HT1080 (cell line): ENCODE measurements at places on chromosomes 3 and 15.

GRCh38 chr15:38207621-38208020, 45.0 kb upstream of the SPRED1 start:
- DNase-seq, result no peak

GRCh38 chr3:24151594-24151993, 206.5 kb downstream of the NR1D2 start:
- DNase-seq, result no peak

DNA sequence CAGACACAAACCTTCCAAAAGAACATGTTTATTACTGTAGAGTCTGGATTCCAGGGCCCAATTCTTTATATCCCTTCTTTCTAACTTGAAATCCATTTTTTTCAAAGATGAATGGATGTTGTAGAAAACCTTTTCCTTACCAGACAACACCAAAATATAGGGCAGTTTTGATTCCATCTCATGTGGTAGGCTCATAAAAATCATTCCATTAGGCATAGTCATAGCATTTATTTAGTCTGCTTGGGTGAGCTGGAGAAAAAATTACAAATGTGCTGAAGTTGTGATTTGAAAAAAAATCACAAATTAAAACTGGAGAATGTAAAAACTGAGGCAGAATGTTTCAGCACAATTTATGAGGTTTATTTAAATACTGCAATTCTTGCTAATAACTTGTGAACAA, 199.3 kb upstream of the TBC1D5 start:
- no peak for DNase-seq

DNA sequence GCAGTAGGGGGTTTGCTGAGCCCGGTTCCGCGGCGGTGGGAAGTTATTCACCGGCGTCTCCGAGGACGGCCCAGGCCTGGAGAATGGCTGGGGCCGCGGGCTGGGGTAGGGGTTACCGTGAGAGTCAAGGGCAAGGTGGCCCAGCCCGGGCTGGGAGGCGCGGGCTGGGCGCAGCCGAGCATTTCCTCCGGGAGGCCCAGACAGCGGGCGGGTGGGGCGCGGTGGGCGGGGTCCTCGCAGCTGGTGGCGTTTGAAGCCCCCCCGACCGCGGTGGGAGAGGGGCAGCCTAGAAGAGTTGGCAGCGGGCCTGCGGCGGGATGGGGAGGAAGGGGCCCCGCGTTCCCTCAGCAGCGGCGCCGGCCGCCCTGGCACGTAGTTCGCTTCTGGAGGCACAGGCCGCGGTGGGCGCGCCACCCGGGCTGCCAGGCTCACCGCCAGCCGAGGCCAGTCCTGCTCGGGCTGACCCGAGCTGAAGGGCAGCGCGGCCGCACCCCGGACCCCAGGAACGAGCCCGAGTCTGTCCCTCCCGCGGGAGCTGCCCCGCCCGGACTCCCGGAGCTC, 960 bp upstream of the KLF13 start:
- DNase-seq, result peak; percentile 9

DNA sequence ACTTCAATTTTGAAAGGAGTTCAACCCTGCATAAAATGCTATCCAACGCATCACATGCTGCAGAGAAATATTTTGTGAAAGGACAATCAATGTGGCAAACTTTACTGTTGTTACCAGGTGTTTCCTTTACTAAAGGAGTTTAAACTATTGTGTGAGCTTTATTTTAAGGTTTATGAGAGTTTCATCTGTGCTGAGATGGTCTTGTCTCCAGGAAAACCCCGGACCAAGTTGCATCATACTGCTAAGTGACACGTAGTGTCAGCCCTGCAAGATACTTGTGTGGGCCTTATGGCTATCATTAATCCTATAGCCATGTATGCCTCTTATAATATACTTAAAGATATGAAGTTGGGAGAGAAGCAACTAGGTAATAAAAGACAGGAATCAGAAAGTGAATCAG, 94.5 kb upstream of the EPHA6 start:
- DNase-seq, result no peak

GRCh38 chr3:185272033-185272432, 18.2 kb upstream of the EHHADH start:
- DNase-seq, result no peak

DNA sequence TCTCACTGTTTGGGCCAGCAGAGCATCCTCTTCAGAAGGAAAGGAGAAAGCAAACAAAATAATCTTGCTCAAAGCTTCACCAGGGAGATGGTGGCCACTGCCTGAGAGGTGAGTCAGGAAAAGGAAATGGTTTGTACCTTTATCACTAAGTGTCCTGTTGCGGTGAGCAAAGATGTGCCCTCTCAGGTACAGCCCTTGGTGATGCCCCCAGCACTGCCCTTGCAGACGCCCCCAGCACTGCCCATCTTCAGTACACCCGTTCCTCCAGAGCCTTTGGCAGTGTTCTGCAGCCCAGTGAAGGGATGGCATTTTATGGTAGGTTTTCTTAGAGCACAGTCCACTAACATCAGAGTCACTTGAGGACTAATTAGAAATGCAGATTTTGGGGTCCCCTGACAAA, 92.3 kb downstream of the ZNF621 start:
- no peak for DNase-seq

DNA sequence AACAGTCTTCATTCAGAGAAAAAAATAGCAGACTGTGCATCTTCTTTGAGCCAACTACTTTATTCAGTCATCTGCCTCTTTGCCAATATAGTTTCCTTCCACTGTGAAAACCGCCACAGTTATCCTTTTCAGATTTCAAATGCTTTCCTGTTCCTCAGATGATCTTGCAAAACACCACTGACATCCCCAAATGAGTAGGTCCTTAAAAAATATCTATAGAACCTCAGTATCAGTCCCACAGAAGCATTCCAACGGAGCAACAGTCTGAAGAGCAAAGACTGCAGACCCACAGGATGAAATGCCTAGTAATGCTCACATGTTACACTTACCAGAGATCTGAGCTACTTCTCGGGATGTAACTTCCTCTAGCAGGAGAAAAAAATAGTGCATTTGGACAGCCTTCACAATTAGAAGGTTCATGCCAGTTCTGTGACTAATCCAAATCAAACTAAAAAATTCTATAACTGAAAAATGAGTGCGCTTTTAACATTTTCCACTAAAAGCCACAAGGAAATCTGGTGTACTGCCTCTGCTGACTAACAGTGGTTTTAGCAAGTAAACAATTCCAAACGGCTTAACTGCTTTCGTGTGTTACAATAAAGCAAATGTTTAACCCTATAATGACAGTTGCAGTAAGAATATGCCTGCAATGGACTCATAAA, at the start of gene ANKRD28:
Gene ANKRD28 (minus strand): TSS at position 338 of the 662 bp plus-strand sequence. CDS start 1,458 bp downstream, outside the sequence.
- peak; percentile 99 for DNase-seq

DNA sequence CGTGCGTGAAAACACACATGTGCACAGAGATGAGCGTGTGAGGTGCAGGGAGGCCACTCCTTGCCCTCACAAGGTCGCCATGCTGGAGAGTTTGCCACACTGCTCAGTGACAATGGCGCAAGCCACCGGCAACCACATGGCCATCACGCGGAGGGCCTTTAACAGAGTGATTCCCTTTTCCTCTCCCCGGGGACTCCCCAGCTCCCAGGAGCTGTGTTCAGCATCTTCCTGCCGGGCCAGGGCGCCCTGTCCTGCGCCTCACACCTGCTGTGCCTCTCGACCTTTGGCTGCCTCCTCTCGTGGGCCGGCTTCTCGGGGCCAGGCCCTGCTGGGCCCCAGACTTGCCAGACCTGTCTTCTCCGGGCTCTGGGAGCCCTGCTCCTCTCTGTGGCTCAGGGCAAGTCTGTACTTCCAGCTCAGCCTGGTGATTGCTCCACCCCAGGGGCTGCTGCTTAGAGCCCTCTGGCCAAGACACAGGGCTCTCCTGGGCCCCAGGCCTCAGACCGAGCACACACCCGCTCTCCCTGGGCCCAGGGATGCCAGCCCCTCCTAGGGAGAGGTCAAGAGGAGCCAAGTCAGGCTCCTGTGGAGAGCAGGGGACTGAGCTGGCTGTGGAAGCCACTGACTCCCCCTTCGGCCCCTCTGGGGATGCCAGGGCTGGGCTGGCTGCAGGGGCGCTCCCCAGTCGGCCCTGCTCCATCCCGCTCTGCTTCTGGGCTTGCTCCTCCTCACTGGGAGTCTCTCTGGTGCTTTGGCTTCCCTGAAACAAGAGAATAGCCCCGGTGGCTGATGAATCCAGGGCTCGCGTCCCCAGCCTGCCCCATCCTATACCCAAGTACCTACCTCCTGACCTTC, 5.6 kb downstream of the CCDC9B start:
- no peak for DNase-seq

- peak; percentile 59 for DNase-seq
Observed at GRCh38 chr3:108001457-108001856, 89.4 kb downstream of the CD47 start.

DNA sequence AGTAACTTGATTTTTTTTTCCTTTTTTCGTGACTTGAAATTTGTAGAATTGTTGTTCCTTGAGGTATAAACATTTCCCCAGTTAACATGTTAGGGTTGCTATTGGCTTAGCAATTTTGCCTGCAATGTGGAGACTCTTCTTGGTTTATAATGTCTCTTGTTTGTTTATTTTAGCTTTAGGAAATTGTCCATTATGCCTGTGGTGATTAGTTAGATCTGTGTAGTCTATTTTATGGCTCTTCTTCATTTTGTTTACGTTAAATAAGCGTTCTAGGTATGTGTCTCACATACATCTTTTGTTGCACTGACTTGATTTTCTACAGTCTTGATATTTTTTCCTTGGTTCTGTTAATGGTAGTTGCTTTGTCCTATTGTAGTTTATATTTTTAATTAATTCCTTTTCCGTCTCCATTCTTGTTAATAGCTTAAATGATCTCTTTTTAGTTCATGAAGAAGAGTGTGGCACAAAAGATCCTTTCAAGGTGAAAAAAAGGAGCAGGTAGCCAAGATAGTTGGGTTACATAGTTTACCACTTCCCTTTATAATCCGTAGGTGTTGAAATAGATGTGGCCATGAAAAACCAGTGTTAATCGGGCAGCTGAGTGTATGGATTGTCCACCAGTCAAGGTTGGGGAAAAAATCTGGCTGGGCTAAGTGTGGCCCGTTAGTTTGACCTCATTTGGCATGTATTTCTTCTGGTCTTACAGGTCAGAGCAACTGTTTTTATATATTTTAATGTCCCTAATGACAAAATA, 12.1 kb downstream of the IQGAP1 start:
- DNase-seq, result no peak

DNA sequence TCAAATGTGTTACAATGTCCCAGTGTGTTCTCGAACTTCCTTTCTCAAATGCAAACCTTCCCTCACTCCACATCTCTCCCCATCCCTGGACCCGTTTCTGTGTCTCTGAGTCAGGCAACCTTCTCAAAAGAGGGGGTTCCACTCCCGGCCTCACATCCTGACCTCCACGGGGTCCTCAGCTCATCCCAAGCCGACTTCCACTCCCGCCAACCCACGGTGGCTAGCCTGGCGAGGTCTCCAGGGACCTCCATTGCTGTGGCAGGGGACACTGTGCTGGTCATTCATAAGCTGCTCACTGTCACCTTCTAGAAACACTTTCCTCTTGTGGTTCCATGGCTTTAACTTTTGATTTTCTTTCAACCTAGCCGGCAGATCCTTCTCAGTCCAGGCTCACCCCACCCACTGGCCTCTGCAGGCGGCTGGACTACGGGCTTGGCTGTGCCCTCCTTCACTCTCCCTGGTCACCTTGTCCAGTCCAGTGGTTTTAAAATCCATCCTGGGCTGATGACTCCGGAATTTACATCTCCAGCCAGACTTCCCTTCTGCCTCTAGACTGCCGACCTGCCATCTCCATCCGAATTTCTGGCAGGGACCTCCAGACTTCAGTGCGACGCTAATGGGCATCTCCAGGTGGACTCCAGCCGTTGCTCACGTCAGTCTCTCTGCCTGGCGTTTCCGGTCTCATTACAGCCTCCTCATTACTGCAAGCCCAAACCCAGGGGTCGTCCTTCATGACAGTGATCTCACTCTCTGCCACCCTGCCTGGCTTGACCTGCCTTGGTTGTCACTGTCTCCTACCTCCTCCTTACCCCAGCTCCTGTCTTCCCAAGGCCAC, 20.0 kb downstream of the ABTB1 start:
- no peak for DNase-seq

DNA sequence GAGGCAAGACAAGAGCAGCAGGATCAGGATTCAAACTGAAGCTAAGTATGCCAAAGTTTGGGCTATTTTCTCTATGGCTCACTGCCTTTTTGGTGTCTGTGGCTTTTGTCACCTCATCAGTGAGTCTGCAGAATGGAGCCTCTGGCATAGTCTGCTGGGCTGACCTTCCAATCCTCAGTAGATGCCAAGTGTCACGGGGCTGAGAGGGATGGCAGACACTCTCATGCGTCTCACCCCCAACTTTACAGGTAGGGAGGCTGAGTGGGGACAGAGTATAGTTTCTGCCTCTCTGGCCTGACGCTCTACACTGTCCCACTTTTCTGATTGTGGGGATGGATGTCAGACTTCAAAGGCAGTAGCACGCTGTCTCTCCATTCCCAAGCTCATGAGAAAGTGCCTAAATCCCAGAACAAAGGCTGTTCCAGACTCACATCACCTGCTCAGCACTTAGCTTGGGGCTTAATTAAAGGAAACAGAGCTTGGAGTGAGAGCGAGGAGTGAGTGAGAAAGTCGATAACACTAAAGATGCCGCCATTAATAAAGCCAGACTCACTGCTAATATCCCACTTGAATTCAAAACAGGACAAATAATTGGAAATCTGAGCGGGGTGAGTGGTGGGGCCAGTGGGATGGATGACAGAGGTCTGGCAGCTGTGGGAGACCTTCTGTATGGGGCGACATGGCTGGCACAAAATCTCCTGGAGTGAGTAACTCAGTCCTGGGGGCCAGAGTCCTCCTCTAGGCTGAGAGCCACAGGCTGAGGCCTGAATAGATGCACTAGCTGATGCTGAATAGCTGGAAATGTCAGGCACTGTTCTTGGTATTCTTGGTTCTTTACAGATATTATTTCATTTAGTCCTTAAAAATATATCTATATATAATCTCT, 78.4 kb upstream of the MRPS22 start:
- no peak for DNase-seq

DNA sequence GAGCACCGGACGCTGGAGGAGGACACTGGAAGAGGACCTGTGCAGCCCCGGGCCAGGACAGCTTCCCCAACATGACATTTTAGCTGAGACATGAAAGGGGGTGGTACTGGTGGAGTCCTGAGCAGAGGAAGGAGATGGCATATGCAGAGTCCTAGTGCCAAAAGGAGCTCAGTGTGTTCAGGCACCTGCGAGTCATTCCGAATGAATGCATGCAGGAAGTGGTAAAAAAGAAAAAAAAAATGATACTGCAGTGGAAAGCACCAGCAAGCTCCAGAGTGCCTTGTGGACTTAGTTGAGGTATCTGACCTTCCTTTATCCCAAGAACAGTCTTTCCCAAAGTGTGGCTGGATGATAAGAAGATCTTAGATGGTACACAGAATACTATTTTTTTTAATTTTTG, 6.6 kb upstream of the ZNF148 start:
- peak; percentile 93 for DNase-seq

- peak; percentile 97 for DNase-seq
Observed at GRCh38 chr3:62109534-62109933, 263.8 kb downstream of the FEZF2 start.

GRCh38 chr3:108494906-108495531, 15.4 kb downstream of the MYH15 start:
- DNase-seq, result no peak

GRCh38 chr15:49036650-49037545, 9.3 kb downstream of the SECISBP2L start:
- peak; percentile 63 for DNase-seq

GRCh38 chr3:181969925-181970324, 258.2 kb downstream of the SOX2 start:
- DNase-seq, result no peak

- DNase-seq, result no peak
Observed at GRCh38 chr3:195263193-195263924, 7.6 kb downstream of the XXYLT1 start.

GRCh38 chr15:73959801-73960200, 32.3 kb downstream of the STOML1 start:
- no peak for DNase-seq
